ENCODE measurements at places on chromosomes 6 and 20. TPM values are rescaled to one million over a fixed set of nuclear protein-coding genes. Genes with fewer than 3 reads are reported as not detected.

Gene DACT2
- 1.5 TPM for total RNA-seq

Gene DLGAP4
- 77.3 TPM for total RNA-seq

Gene BPI
- total RNA-seq = not detected

Gene GRIK2
- 8.8 TPM for total RNA-seq

Gene PDE7B
- 6.9 TPM for total RNA-seq

Gene RBPJL
- not detected for total RNA-seq

DNA sequence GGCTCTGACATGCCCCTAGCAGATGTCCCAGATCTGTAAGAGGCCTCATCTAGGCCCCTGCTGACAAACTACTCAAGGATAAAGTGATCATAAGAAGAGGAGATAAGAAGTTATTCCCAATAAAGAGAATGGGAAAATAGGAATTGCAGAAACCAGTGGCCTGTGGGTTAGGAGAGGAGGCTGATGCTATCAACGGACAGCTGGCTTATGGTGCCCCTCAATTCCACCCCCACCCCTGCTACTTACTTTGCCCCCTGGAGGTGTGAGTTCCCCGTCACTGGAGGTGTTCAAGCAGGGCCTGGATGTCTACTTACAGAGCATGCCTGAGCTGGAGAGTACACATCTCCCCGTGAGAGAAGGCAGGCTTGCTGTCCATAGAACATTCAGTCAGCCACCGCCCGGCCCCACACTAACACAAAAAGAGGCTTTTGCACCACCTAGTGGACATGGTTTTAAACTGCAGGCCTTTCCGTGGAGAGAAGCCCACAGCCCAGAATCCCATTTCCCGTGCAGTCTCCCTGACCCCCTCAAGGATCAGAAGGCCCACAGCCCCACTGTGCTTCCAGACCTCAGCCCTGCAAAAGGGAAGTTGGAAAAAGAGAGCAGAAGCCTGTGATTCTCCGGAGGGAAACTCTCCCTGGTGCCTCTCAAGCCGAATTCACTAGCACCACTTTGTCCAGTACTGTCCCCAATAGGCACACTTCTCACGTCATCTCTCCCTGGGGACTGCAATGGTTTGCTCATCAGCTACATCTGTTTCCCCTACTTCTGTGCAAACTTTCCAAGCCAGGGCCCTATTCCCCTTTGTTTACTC, 23.8 kb upstream of the BNIP5 start:
- no peak overlapping the region for H3K4me3 ChIP-seq
- no peaks in the 10 kb centered on the region for H3K4me1 ChIP-seq
- H3K36me3 ChIP-seq = no peaks in the 10 kb centered on the region
- no peak for DNase-seq
- no peak overlapping the region for H3K27ac ChIP-seq

- H3K36me3 ChIP-seq = peaks cover 6% of the 10 kb centered on the region
- H3K27me3 ChIP-seq = no peaks in the 10 kb centered on the region
- H3K4me1 ChIP-seq = peaks cover 48% of the 10 kb centered on the region
- DNase-seq = no peak
- peak within 1 kb of the TSS; percentile 89 for H3K4me3 ChIP-seq
Observed at GRCh38 chr6:12012038-12012557, at the start of gene HIVEP1. HIVEP1 (plus strand) TSS chr6:12012312; CDS start chr6:12015629, 3,317 bp downstream.

DNA sequence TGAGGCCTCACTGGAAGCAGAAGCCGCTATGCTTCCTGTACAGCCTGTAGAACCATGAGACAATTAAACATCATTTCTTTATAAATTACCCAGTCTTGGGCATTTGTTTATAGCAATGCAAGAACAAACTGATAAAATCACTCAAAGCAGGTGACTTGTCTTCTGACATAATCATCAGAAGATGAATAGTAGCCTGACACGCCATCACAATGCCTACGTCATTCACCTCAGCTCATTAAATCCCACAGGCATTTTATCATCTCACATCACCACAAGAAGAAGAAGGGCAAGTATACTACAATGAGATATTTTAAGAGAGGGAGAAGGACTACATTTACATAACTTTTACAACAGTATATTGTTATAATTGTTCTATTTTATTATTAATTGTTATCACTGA, 3.1 kb upstream of the CAP2 start:
- no peaks in the 10 kb centered on the region for H3K27me3 ChIP-seq
- H3K36me3 ChIP-seq = no peaks in the 10 kb centered on the region
- no peak overlapping the region for H3K4me3 ChIP-seq

- no peaks in the 10 kb centered on the region for H3K36me3 ChIP-seq
- H3K27ac ChIP-seq = no peak overlapping the region
- no peak for DNase-seq
- H3K4me1 ChIP-seq = peaks cover 21% of the 10 kb centered on the region
Observed at GRCh38 chr6:170227996-170228945, 62.6 kb downstream of the DLL1 start.

GRCh38 chr6:21739838-21740237, 146.3 kb downstream of the SOX4 start:
- H3K27me3 ChIP-seq = no peaks in the 10 kb centered on the region
- no peak overlapping the region for H3K4me3 ChIP-seq
- no peak overlapping the region for H3K27ac ChIP-seq
- no peak for DNase-seq

DNA sequence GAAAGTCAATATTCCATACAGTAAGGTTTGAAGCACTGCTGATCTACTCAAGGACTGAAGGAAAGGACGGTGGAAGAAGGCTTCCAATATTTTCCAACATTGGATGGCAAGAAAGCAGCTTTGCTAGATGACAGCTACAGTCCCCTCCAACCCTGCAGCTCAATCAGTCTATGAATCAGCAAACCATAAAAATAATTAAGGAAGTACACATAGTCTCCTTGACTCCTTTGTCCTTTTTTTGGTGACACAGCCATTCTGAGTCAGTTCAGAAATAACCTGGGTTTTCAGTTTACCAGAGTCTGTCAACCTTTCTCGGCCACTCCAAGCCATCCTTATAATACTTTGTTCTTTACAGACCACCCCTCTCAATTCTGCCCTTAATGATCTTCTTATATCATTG, 232.5 kb downstream of the IBTK start:
- peak overlapping the region; percentile 58 for H3K27ac ChIP-seq
- DNase-seq = no peak
- H3K4me1 ChIP-seq = peaks cover 31% of the 10 kb centered on the region
- no peak overlapping the region for H3K4me3 ChIP-seq

- peak overlapping the region; percentile 78 for H3K27ac ChIP-seq
- no peak overlapping the region for H3K4me3 ChIP-seq
- no peak for DNase-seq
- H3K27me3 ChIP-seq = no peaks in the 10 kb centered on the region
Observed at GRCh38 chr20:54113566-54113965, 43.2 kb upstream of the BCAS1 start.

GRCh38 chr6:55569638-55570037, 9.4 kb downstream of the HMGCLL1 start:
- no peak overlapping the region for H3K27ac ChIP-seq
- DNase-seq = no peak
- no peaks in the 10 kb centered on the region for H3K4me1 ChIP-seq

GRCh38 chr6:170296423-170296745, 5.5 kb upstream of the DLL1 start:
- H3K4me3 ChIP-seq = peak overlapping the region; percentile 58
- no peak overlapping the region for H3K27ac ChIP-seq
- DNase-seq = no peak
- no peaks in the 10 kb centered on the region for H3K36me3 ChIP-seq
- peaks cover 7% of the 10 kb centered on the region for H3K27me3 ChIP-seq
- H3K4me1 ChIP-seq = peaks cover 45% of the 10 kb centered on the region

GRCh38 chr20:13166011-13166410, 55.1 kb upstream of the ISM1 start:
- no peaks in the 10 kb centered on the region for H3K36me3 ChIP-seq
- no peaks in the 10 kb centered on the region for H3K4me1 ChIP-seq
- no peak overlapping the region for H3K27ac ChIP-seq
- H3K27me3 ChIP-seq = no peaks in the 10 kb centered on the region

DNA sequence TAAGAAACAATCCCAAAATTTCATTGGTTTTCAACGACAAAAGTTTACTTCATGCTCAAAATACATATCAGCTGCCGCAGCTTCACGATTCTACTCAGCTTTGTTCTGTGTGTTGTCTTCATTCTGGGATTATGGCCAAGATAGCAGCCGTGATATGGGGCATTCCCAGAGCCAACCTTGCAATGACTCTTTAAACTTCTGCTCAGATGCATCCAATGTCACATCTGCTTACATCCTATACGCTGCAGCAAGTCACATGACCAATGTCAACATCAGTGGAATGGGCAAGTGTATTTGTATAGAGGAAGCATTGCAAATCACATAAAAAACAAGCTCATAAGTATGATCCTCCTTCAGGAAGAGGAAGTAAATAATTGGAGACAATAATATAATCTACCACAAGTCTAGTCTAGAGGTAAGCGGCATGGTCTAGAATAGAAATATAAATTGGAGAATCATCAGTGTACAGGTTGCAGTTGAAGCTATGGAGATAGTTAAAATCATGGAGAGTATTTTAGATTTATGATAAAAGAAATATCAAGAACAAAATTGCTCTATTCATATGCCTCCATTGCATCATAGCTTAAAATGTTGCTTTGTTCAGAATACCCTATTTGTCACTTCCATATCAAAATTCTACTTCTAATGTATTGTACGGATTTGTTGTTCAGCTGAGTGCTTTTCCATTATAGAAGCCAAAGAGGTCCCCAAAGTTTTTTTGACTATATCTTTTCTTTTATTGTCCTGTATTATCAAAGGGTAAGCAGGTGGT, 7.2 kb upstream of the C6orf141 start:
- no peak overlapping the region for H3K27ac ChIP-seq
- no peak overlapping the region for H3K4me3 ChIP-seq
- H3K27me3 ChIP-seq = no peaks in the 10 kb centered on the region
- H3K4me1 ChIP-seq = peaks cover 7% of the 10 kb centered on the region
- no peaks in the 10 kb centered on the region for H3K36me3 ChIP-seq

DNA sequence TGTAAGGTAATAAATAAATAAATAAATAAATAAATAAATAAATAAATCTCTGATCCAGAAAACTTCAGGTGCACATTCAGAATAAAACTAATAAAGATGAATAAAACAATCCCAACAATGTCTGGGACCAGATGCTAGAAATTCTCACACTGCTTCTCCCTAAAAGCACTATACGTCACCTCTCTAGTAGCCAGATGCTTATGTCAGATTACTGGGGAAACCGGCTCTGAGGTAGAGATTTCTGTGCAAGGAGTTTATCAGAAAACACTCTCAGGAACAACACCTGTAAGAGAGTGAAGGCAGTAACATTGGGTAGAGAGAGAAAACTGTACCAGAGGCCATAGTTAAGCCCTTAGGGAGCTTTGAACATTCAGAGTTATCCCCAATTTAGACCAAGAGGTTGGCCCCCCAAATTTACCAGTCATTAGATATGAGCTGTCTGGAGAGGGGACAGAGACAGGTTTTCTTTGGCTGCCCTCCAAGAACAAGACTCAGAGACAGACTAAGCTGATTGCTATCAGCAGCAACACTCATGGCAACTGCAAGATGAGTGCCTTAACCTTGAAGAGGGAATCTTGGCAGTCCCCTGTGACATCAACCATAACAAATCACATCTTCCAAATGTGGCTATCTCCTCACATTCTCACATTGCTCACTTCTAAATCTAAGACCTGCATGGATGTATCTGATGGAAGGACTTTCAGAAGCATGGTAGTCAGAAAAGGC, 151.2 kb upstream of the BMP5 start:
- no peak overlapping the region for H3K27ac ChIP-seq
- no peaks in the 10 kb centered on the region for H3K36me3 ChIP-seq
- DNase-seq = no peak
- no peaks in the 10 kb centered on the region for H3K4me1 ChIP-seq
- H3K27me3 ChIP-seq = no peaks in the 10 kb centered on the region

GRCh38 chr6:137866200-137866913, 702 bp upstream of the TNFAIP3 start:
- no peak for DNase-seq
- peak overlapping the region; percentile 80 for H3K4me3 ChIP-seq
- no peaks in the 10 kb centered on the region for H3K36me3 ChIP-seq
- H3K27me3 ChIP-seq = no peaks in the 10 kb centered on the region

DNA sequence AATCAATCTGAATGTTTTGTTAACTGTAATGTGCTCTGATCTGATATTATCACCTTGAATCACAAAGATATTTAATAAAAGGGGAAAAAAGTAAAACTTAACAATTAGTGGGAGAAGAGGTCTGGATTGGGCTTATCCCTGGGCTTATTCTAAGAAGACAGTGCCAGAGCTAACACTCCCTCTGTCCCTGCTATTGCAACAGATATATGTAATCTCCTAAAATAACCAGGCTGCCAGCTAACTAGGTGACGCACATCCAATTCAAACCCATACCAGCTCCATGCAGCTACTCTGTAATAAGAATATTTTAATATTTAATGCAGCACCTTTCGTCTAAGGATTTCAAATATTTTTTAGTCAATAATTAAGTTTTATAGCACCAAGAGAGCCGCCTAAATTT, 330.1 kb upstream of the MARCKS start:
- DNase-seq = no peak
- H3K27me3 ChIP-seq = no peaks in the 10 kb centered on the region
- H3K27ac ChIP-seq = no peak overlapping the region
- no peaks in the 10 kb centered on the region for H3K36me3 ChIP-seq
- H3K4me1 ChIP-seq = no peaks in the 10 kb centered on the region

DNA sequence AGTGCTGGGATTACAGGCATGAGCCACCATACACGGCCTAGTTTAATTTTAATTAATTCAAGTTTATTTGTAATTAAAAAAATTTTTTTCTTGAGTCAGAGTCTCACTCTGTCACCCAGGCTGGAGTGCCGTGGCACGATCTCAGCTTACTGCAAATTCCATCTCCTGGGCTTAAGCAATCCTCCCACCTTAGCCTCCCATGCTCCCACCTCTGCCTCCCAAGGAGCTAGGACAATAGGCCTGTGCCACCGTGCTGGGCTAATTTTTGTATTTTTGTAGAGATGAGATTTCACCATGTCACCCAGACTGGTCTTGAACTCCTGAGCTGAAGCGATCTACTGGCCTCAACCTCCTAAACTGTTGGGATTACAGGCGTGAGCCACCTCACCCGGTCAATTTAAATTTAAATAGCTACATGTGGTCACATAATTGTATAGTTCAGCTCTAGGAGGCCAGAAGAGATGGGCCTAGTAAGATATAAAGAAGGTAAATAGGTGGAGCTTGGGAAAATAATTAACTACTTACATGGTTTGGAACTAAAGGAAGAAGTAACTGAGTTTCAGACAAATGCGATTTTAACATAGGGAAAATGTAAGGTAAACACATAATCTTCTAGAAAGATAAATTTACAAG, 220.0 kb upstream of the CITED2 start:
- H3K4me1 ChIP-seq = peaks cover 28% of the 10 kb centered on the region
- no peaks in the 10 kb centered on the region for H3K27me3 ChIP-seq
- no peak for DNase-seq
- H3K36me3 ChIP-seq = no peaks in the 10 kb centered on the region
- peak overlapping the region; percentile 20 for H3K27ac ChIP-seq
- H3K4me3 ChIP-seq = no peak overlapping the region

GRCh38 chr20:63099456-63100173, 92.9 kb upstream of the BHLHE23 start:
- H3K36me3 ChIP-seq = no peaks in the 10 kb centered on the region
- H3K27ac ChIP-seq = no peak overlapping the region
- H3K4me1 ChIP-seq = no peaks in the 10 kb centered on the region
- DNase-seq = no peak
- H3K27me3 ChIP-seq = no peaks in the 10 kb centered on the region
- no peak overlapping the region for H3K4me3 ChIP-seq

- H3K27me3 ChIP-seq = no peaks in the 10 kb centered on the region
- DNase-seq = no peak
- H3K4me3 ChIP-seq = no peak overlapping the region
- peaks cover 23% of the 10 kb centered on the region for H3K4me1 ChIP-seq
- no peaks in the 10 kb centered on the region for H3K36me3 ChIP-seq
Observed at GRCh38 chr6:13454286-13455221, 32.8 kb downstream of the GFOD1 start.
